CD4-positive, alpha-beta T cell treated with Interleukin-17A for 4 hours (primary cell): ENCODE measurements at places on chromosomes 11 and 22.
A peak's percentile ranks its signal among the peaks of the same experiment; 100 is the strongest.

- DNase-seq = no peak
These were observed 2.6 kb upstream of the TOP3B start for GRCh38 chr22:21985214-21985613.

DNA sequence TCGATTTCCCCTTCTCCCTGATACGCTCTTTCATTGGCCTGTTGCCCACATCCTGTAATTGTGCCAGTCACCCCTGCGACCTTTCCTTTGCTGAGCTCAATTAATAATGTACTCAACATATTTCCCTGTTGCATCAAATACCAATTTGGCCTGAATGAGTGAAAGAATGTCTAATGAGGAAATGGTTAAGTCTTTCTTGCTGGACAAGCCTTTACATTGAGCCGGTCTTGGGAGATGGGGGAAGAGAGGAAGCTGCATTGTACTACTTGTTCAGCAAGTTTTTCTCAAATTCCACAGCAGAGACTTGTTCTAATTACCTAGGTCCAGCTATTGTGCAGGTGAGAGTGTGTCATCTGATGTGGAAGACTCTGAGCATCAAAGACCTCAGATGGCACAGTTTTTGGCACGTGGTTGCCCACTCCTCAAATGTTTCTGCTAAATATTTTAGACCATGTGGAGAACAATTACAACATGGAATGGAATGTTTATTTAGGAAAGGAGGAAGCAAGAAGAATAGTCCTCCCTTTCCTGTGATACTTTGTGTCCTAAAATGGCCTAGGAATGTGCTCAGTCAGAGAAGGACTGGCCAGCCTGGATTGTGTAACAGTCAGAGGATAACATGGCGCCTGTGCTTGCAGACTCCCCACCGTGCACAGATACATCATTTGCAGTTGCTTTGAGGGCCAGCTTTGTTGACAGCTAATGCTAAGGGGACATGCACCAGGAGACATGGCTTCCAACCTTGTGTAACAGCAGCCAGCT is 129.5 kb upstream of the E2F8 start:
- no peak for DNase-seq

DNA sequence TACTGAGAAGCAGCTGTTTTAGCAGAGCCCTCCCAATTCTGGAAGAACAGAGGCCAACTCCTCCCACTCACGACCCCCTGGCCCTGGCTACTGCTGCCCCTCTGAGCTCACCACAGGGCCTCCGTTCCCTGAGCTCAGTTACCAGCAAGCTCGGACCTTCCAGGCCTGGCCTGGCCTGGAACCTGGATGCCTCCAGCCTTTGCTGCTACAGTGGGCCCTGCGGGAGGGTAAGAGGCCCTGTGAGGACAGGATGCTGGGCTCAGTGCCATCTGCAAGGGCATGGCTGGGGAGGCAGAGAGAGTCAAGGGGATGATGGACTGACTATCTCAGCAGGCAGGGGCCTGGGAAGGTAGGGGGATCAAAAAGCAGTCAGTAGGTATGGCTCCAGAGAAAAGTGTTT is 209.9 kb upstream of the NCAM1 start:
- no peak for DNase-seq

DNA sequence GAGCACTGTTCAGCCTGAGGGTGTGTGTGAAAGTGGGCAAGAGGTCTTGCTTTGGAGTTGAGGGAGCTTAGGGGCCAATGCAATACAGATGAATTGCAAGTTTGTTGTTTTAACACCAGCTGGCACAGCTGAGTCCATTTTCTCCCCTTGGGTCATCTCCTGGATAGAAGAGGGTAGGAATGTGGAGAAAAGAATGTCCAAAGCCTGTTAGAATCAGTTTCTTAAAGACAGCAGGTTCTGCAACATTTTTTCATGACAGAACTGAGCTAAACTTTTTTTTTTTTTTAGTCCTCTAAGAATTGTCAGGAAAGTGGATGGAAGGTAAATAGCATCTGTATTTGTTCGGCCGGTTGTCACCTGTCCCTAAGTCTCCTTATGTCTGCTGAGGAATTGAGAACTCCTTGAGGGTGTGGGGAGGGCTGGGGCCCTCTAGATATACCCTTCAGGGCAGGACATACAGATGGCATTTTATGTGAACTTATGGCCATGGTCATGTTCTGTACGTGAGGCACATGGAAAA is 211.1 kb upstream of the CADM1 start:
- no peak for DNase-seq

- peak; percentile 5 for DNase-seq
These were observed 21.0 kb downstream of the SLC22A12 start for GRCh38 chr11:64611869-64612646.

DNA sequence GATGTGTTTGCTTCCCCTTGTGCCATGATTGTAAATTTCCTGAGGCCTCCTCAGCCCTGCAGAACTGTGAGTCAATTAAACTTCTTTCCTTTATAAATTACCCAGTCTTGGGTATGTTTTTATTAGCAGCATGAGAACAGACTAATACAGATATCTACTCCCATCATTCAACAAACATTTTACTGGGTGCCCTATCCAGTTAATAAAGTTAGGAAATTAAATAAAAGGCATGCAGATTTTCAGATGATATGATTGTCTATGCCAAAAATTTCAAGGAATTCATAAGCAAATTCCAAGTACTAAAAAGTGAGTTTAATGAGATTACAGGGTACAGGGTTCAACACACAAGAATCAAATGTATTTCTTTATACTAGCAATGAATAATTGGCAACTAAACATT is 33.5 kb upstream of the LIN7C start:
- DNase-seq = no peak
